Fibroblast of pulmonary artery (primary cell): ENCODE measurements at places on chromosomes 16 and 17.

DNA sequence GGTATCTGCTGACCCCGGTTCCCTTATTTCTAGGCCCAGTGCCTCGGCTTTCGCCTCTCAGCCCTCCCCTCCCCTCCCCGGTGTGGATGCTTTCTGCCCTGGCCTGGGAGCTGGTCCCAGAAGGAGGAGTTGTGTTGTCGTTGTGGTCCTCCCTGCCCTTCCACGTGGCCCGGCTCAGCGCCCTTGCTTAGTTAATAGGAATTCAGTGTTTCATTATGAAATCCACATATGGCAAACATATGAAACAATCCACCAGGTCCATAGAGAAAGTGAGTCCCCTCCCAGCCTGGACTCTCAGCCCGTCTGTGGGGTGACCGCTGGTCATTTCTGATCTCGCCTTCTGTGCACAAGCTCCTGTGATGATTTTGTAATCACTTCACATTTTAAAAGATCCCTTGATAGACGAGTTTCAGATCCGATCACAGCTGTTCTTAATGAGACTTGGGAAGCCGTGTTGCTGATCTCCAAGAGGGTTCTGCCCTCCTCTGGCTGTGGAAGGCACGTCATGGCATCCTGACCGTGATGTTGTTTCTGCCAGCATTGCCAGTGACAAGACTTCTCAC, 112.1 kb downstream of the BANP start:
- peak; percentile 57 for DNase-seq

- DNase-seq: no peak
Measured at GRCh38 chr16:11966173-11966572, 1.2 kb downstream of the TNFRSF17 start.

DNA sequence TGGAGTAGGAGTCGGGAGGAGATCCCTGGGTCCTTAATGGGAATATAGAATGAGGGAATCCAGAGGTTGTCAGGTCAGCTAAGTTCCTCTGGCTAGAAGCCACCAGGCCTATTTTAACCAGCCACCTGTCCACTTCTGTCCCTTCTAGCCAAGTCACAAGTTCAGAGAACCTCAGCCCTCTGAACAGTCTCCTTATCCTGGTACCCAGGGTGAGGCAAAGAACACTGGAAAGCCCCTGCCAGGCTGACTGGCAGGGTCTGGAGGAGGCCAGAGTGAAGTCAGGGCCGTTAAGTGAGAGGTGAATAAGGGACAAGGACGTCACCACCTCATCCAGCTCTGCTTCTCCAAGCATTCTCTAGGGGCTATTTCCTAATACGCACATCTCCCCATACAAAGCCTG, 2.7 kb downstream of the CTDNEP1 start:
- DNase-seq: no peak

DNA sequence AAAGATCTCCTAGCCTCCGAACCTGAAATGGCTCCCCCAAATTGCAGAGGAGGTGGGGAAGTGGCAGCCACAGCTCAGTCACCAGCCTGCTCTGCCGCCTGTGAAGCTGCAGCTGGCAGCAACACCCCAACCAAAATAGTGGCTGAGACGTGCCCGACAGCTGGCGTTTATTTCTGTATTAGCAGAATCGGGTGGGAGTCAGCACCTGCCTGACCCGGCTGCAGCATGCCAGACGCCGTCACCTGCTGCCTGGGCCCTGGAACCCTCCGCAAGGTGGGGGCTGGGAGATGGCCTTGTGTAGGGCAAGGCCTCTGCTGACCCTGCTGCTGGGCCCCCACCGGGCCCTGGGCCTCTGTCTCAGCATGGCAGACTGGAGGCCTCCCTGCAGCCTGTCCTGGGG, 17.5 kb upstream of the PABPN1L start:
- no peak for DNase-seq

DNA sequence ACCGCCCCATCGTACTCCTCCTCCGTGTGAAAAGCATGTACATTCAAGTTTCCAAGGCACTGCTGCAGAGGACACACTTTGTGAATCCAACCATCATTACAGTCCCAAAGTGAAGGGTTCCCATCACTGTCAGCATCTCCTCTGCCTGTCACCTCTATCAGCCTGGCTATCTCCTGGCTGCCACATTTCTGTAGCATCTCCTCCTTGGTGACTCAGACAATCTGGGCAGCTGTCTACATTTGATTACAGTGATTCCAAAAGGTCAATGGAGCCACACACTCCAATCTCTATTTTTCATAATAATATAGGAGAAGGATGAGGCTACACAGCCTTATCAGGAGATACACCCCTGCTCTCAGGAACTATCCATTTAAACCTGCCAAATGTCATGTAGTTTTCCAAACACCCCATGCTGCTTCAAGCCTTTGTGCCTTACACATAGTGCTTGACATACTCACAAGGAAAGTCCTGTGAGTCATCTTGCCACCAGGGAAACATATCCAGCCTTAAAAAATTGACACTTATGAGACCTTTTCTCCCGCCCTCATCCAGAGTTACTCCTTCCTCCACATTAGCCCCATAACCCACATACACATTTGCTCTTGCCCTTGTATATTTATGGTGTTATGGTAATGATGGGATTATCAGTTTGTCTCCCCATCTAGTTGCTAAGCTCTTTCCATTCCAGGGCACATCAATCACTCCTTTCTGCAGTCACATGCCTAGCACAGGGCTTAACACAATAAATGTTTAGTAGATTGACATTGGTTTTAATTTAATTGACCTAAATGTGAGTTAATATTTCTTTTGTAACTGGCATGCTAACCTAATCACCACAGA, 250.1 kb upstream of the CDH5 start:
- no peak for DNase-seq

- DNase-seq: no peak
Measured at GRCh38 chr17:57264250-57264649, 7.9 kb downstream of the MSI2 start.

DNA sequence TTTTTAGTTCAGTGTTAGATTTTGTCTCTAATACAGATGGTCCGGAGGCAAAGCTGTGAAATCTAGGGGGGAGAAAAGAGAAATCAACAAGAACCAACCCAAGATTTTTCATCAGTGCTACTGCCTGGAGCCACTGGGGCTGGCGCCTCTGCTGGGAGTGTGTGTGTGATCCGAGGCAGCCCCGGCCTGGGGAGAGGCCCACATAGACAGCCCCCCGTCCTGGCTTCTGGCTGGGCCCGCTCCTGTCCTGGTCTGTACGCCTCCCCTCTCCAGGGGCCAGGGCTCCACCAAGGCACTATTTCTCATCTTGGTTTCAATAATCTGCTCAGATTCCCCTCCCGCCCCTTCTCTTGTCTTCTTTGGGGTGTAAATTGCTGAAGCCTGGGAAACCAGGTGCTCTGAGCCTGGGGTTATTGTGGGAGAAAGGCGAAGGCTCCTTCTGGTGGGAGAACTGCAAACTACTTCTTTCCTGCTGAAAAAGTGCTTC, 7.8 kb downstream of the BAHCC1 start:
- DNase-seq: no peak

- DNase-seq: no peak
Measured at GRCh38 chr17:5719976-5720375, 135.7 kb upstream of the NLRP1 start.

GRCh38 chr17:13134076-13134475, 116.2 kb upstream of the ELAC2 start:
- DNase-seq: no peak

- peak; percentile 54 for DNase-seq
Measured at GRCh38 chr16:87145181-87146176, 171.7 kb downstream of the C16orf95 start.

DNA sequence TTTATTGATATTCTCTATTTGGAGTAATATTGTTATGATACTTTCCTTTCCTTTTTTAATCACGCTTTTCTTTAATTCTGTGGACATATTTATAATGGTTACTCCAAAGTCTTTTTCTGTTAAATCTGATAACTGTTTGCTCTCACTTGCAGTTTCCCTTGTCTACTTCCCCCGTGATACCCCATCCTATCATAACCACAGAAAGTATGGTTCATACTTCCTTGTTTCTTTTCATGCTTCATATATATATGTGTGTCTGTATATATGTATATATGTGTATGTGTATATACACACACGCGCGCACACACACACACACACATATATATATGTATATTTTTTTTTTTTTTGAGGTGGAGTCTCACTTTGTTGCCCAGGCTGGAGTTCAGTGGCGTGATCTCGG, 23.5 kb downstream of the SPECC1 start:
- DNase-seq: no peak

DNA sequence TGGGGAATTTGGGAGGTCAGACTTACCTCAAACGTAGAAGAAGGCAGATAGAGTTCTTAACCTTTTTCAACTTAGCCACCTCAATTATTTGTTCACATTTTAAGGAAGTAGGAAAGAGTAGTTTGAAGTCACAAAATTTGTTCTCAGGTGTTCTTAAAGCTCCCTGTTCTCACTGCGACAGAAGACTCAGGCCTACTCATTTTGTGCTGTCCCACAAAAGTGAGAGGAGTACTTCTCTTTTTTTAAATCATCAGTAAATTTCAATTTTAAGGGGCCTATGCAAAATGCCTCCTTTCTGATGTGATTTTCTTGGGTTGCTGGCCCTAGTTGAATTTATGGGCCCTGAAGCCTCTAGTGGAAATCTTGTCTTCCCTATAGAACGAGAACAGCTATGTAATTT, 133.4 kb downstream of the MAP2K6 start:
- no peak for DNase-seq

- no peak for DNase-seq
Measured at GRCh38 chr17:28570716-28571360, 486 bp downstream of the PIGS start.

- DNase-seq: no peak
Measured at GRCh38 chr16:23351360-23351759, 49.3 kb downstream of the SCNN1B start.

DNA sequence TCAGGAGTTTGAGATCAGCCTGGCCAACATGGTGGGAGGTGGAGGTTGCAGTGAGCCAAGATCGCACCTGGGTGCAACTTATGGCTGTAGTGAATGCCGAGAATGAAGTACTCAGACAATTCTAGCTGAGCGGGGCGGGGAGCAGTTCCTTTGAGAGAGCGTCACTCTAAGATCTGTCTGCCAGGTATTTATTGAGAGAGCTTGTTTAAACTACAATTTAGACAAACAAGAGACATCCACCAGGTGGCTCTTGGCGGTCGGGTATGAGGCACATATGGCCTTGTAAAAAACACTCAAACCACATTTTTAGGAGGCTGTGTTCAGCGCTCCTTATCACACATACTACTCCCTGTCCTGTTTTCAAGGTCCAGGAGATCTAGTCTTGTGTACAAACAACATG, 40.6 kb upstream of the CDH1 start:
- no peak for DNase-seq

DNA sequence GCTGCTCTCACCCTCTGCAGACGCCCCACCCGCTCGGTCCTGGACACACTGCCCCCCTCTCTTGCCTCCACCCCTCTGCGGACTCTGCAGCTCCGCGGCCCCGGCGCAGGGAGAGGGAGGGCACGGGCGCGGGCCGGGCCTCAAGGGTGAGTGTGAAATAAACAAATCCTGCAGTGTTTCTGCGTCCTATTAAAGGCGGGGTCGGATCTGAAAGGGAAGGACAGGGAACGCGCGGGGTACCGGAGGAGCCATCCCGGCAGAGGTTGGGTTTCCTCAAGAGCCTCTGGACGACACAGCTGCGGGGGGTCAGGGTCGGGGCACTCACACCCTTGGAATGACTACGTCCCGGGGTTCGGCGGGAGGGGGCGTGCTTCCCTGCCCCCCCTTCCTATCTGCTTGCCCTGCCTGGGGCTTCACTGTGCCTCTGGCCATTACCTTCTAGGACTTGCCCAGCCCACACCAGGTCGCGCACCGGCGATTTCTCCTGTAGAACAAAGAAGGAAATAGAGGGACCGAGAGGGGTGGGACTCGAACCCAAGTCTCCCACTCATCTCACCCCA, 466 bp upstream of the HSF4 start:
- DNase-seq: no peak

DNA sequence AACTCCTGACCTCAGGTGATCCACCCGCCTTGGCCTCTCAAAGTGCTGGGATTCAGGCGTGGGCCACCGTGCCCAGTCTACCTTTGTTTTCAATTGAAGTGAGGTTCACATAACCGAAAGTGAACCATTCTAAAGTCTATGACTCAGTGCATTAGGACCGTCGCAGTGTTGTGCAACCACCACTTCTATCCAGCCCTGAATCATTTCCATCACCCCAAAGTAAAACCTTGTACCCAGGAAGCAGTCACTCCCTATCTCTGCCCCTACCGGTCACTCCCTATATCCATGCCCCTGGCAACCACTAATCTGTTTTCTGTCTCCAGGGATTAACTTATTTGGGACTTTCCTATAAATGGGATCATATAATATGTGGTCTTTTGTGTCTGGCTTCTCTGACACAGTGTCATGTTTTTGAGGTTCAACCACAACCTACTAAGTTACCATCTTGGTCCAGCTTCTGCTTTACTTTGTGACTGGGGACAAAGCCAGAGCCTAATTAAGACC, 28.3 kb upstream of the CDC42EP4 start:
- peak; percentile 95 for DNase-seq

GRCh38 chr16:85935391-85935973, 36.5 kb downstream of the IRF8 start:
- no peak for DNase-seq

GRCh38 chr16:85137323-85138072, 25.2 kb upstream of the CIBAR2 start:
- peak; percentile 95 for DNase-seq

DNA sequence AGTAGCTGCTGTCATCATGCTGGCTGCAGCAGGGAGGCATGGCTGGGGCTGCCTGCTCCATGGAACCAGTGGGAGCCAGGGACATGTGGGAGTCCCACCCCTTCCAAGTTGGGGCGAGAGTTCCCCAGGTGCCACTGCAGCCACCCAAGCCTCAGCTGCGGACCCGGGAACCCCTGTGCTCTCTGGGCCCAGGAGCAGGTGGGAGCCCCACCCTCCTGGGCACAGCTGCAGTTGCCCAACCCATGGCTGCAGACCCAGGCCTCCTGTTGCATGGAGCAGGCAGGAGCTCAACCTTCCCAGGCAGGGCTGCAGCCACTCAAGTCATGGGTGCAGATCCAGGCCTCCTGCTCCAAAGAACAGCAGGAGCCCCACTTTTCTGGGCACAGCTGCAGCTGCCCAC, 274.2 kb upstream of the KCNJ16 start:
- no peak for DNase-seq
